ENCODE measurements at places on chromosomes 6 and 20. TPM values are rescaled to one million over a fixed set of nuclear protein-coding genes. Genes with fewer than 3 reads are reported as not detected.

Gene BANF2
- not detected for total RNA-seq

Gene AAR2
- 17.5 TPM for total RNA-seq

Gene GRIK2
- total RNA-seq, result not detected

Gene MOCS1
- total RNA-seq, result 5.7 TPM

Gene IP6K3
- total RNA-seq, result not detected

Gene GCNT2
- total RNA-seq, result 0.32 TPM

Gene MAP3K5
- 15.5 TPM for total RNA-seq

Gene SFTA2
- total RNA-seq, result not detected

Gene OVOL2
- not detected for total RNA-seq
